Activated effector memory CD4-positive, alpha-beta T cell treated with Interleukin-2 at 50 U/mL for 16 hours (primary cell): ENCODE measurements at places on chromosomes 4 and X.

- no peak for DNase-seq
Measured at GRCh38 chr4:78059938-78060337, 2.8 kb downstream of the FRAS1 start.

- DNase-seq, result no peak
Measured at GRCh38 chr4:2937146-2937857, 25.9 kb downstream of the NOP14 start.

- no peak for DNase-seq
Measured at GRCh38 chr4:145770124-145770523, 90.2 kb downstream of the C4orf51 start.

GRCh38 chrX:11551151-11551550, 114.6 kb downstream of the ARHGAP6 start:
- no peak for DNase-seq

GRCh38 chr4:832536-832935, 6.6 kb upstream of the CPLX1 start:
- no peak for DNase-seq
